T-helper 2 cell (primary cell): ENCODE measurements at places on chromosomes 11 and 22.

GRCh38 chr11:15095736-15096228 is 18.9 kb upstream of the INSC start:
- no peak for DNase-seq

DNA sequence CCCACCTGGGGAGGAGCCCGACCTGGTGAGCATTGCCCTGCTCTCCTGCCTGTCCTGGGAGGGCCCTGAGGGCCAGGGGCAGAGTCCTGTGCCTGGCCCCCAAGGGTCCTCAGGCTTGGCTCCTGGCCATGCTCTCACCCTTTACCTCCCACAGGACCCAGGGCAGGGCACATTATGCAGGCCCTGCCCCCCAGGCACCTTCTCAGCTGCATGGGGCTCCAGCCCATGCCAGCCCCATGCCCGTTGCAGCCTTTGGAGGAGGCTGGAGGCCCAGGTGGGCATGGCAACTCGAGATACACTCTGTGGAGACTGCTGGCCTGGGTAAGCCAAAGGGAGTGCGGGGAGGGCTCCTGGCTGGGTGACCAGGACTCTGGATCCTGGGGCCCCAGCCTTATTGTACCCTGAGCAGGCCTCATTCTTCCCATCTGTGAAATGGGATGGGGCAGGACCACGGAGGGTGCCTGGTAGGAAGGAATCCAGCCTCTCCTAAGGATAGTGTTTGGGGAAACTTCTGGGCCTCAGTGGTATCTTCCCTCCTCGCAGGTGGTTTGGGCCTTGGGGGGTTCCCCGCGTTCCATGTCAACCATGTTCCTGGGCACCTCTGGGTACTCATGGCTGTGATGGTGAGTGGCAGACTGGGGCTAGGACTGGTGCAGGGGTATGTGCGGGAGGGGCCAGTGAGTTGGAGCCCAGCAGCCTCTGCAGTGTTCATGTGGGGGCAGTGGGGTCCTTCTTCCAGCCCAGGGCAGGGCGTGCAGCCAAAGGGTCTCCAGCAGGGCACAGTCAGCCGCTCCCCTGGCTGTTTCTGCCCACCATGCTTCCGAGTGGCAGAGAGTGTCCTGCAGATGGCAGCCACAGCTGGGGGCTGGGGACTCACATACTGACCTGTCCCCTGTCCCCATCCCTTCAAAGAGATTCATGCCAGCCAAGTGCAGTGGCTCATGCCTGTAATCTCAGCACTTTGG is 14.7 kb downstream of the RELT start:
- DNase-seq = no peak

GRCh38 chr11:115996808-115997188 is 492.6 kb upstream of the CADM1 start:
- no peak for DNase-seq

DNA sequence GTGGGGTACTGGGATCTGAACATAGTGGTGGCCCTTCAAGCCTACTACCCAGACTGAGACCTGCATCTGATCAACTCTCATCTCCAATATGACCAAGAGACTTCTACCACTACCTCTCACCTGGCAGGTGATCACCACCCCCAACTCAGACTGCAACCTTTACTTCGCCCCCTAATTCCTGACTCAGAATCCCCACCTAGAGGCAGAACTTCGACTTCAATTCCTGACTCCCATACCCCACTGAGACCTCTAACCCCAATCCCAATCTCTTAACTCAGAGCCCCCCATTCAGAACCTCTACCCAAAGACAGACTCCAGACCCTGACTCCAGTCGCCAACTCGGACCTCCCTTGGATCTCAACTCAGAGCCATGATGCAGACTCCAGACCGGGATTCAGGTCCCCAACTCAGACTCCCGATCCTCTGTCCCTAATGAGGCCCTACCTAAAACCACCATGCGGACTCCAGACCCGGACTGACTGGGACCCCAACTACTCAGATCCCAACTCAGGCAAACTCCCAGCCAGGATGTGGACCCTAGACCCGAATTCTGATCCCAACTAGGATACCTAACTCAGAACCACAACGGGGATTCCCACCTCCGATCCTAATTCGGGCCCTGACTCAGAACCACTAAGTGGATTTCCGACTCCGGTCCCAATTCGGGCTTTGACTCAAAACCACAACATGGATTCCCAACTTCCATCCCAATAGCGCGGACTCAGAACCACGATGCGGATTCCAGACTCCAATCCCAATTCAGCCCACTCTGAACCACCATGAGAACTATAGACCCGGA is 1.2 kb downstream of the KCNQ1OT1 start:
- DNase-seq = no peak

DNA sequence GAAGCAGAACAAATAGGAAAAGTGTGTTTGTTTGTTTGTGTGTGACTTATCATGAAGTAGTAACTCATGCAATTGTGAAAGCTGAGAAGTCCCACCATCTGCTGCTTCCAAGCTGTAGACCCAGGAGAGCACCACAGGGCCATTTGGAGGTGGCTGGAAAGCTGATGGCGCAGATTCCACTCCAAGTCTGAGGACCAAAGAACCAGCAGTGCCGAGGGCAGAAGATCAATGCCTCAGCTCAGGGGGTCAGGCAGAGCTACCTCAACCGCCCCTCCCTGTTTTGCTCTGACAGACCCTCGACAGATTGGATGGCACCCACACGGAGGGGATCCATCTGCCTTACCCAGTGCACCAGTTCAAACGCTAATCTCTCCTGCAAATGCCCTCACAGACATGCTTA is 896.2 kb downstream of the BRD1 start:
- no peak for DNase-seq

GRCh38 chr11:47359162-47359561 is 6.7 kb upstream of the MYBPC3 start:
- DNase-seq = no peak

DNA sequence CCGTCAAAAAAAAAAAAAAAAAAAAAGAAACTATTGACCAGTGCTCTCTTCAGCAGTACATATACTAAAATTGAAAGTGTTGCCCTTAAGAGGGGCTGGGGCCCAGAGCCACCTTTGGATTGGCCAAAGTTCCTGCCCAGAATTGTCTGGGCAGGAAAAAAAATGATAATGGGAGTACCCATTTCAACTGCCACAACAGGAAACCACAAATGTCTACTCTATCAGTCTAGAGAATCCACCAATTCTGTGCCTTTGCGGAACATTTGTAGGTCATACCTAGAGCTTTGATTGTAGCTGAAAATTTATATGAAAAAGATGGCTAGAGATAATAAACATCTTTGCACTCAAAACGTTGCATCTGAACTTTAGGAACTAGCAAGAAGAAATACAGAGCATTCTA is 69.4 kb downstream of the FAM76B start:
- no peak for DNase-seq

DNA sequence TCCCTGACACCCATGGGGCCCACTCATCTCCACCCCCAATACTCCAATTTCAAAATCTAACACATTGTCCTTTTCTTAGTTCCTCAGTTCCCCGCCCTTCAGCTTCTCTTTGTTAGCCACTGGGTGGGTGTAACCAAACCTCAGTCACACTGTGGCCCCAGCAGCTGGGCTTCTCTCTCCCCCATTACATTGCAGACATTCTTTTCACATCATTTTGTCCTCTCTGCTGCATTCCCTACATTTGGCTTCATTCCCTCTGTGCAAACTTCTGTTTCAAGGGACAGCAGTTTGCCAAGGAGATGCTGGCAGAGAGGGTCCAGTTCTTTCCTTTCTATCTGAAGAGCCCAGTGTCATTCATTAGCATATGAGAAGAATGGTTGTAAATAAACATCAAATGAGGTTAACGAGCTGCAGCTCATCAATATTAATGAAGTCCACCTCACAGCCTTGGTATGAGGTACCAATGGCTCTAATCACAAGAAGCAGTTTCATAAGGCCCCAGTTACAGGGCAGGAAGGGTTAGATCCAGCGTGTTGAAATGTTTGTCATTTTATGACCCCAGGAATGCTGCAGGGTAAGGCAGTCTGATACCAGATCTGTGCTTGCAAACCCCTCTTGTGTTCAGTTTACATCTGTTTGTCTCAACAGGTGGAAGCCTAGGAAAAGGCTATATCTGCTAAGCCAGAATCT is 72.3 kb downstream of the ARFGAP2 start:
- no peak for DNase-seq

GRCh38 chr22:30420347-30421125 is 5.0 kb upstream of the MTFP1 start:
- DNase-seq = no peak

GRCh38 chr11:77130763-77131513 is 2.9 kb downstream of the MYO7A start:
- no peak for DNase-seq

GRCh38 chr11:34451053-34451452 is 12.3 kb downstream of the CAT start:
- no peak for DNase-seq

DNA sequence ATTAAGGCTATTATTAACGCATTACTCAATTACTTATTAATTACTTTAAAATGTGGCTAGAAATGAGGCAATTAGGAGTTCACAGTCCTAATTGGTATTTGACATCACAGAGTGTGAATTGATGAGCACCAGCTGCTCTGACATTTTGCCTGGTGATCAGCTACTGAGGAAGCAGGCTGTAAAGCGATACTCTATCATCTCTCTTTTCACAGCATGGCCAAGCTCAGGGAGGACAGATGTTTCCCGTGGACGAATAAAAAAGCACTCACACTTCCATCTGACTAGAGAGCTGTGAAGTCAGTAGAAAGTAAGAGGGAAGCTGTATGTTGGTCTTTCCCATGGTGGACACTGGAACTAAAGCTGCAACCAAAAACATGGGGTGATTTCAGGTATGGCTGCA is 29.1 kb upstream of the SYT9 start:
- no peak for DNase-seq
